ENCODE measurements at places on chromosomes 4 and X. TPM values are rescaled to one million over a fixed set of nuclear protein-coding genes. Genes with fewer than 3 reads are reported as not detected.
A peak's percentile ranks its signal among the peaks of the same experiment; 100 is the strongest.

- peak; percentile 12 for DNase-seq
Measured at GRCh38 chrX:119790977-119791436, 423 bp downstream of the RPL39 start.

- DNase-seq, result no peak
Measured at GRCh38 chrX:100409610-100410590, at the start of gene PCDH19. PCDH19 (minus strand) TSS chrX:100410273; CDS start chrX:100408597, 1,676 bp downstream.

- DNase-seq, result no peak
Measured at GRCh38 chrX:68018248-68019203, 414.8 kb downstream of the OPHN1 start.

GRCh38 chr4:126986828-126987227 is 645.9 kb upstream of the INTU start:
- no peak for DNase-seq

DNA sequence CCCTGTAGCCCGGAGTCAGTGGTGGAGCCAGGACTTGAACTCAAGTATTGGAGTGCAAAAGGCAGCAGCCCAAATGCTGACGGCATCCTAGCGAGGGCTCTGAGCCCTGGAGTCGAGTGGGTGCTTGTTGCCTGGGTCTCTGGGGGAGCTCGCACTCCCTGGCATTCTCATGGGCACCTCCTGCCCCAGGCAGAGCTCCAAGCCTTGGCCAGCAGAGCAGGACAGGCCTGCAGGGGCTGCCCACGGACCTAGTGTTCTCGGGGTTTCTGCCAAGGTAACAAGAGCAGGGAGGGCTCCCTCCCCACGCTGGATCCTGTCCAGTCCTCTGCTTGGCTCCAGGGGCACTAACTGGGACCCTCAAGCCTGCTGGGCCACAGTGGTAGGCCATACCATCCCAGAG is 17.6 kb upstream of the WFS1 start:
- DNase-seq, result no peak

DNA sequence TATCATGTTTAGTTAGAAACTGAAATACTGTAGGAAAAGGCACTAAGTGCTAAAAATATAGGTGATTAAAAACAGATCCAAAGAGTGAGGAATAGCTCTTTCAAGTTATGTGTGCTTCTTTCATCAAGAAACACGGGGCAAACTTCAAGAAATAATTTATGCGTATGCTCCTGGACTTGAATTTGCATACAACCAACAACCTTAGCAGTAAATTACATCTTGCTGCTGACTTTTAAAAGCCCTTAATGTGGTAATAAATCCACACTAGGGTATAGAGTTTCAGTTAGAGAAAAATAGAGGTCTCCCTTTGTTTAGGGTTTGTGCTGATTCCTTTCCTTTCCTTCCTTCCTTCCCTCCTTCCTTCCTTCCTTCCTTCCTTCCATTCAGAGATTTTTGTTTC is 94.5 kb upstream of the GC start:
- DNase-seq, result no peak

GRCh38 chr4:120071192-120071795 is 4.6 kb upstream of the MAD2L1 start:
- peak; percentile 37 for DNase-seq

DNA sequence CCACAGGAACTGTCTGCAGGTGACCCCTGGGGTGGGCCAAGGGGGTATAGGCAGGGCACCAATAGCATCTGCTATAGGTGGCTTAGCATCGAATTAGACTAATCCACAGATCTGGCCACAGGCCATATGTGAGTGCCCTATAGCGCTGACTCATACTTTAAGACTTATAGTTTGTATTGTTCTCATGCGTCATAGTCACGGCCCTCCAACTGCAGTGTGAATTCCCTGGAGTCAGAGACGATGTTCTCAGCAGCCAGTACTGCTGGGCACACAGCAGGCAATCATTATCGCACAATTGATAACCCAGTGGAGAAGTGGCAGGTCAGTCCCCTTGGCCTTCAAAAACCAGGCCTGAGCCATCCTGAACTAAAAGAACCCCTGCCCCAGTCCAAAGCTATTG is 58.1 kb downstream of the ADGRG2 start:
- DNase-seq, result no peak

DNA sequence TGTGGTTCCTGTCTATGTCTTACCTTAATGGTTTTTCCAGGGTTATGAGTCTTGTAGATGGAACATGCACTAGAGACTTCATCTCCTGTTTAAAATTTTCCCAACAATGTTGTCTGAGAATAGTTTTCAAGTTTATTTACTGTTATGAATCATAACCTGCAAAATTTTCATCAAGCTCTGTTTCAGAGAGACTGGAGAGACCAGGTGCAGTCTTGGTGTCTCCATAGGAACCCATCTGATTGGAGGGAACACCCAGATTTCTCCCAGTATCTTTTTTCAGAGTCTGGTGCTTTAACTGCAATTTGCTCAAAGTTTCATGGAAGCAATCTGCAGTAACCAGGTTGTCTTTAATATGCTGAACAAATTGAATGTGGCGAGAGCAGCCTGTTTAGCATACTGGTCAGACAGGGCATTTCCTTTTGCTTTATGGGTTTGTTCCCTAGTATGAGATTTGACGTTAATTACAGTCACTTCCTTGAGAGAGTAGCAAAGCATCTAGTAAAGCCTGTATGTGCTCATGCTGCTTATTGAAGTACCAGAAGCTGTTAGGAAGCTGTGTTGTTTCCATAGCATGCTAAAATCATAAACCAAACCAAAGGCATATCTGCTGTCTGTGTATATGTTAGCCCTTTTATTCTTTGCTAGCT is 18.8 kb upstream of the VSIG1 start:
- DNase-seq, result peak; percentile 25

- DNase-seq, result no peak
Measured at GRCh38 chr4:36020351-36020750, 224.0 kb downstream of the ARAP2 start.

DNA sequence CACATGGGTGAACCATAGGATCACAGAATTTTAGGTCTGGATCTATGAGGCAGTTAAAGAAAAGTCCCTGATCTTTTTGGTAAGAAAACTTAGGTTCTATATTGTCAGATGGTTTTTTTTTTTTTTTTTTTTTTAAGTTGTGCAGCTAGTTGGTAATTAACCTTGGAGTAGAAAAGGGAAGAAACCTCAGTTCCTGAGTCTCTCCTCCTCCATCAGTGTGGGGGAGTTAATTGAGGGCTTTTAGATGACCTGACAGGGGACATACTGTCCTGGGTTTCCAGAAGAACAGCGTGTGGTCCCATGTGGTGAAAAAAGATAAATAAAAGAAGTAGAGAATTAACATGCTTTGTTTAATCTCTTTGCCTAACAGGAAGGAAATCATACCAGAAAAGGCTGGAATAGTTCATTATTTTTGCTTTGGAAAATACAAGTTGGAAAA is 123.7 kb downstream of the ARHGAP10 start:
- DNase-seq, result no peak

- DNase-seq, result no peak
Measured at GRCh38 chr4:183940864-183941263, 35.8 kb downstream of the STOX2 start.

VCX gene
- not detected for total RNA-seq

EGF gene
- not detected for total RNA-seq

C4orf51 gene
- total RNA-seq, result not detected

MAGEA6 gene
- not detected for total RNA-seq

FGD1 gene
- total RNA-seq, result 0.11 TPM

NRK gene
- total RNA-seq, result not detected
